Fibroblast of lung (primary cell): ENCODE measurements at places on chromosomes 16 and 17. TPM values are rescaled to one million over a fixed set of nuclear protein-coding genes. Genes with fewer than 3 reads are reported as not detected.

The ASPHD1 gene
- 0.77 and 1.3 TPM in 2 replicates for polyA plus RNA-seq

The NHLRC4 gene
- 0.34 and 0.66 TPM in 2 replicates for polyA plus RNA-seq

The TOX3 gene
- polyA plus RNA-seq, result not detected in 2 replicates

The FBXW10B gene
- 0.11 and 0.36 TPM in 2 replicates for polyA plus RNA-seq

The CA10 gene
- polyA plus RNA-seq, result not detected in 2 replicates

The KRTAP4-9 gene
- not detected in 2 replicates for polyA plus RNA-seq

The CACNG3 gene
- not detected in 2 replicates for polyA plus RNA-seq

The CX3CL1 gene
- polyA plus RNA-seq, result 0.46 TPM in 1 of 2 replicates, not detected in the other

The HEATR9 gene
- polyA plus RNA-seq, result not detected in 2 replicates

The KRT39 gene
- 0.19 and 0.22 TPM in 2 replicates for polyA plus RNA-seq

The KCNJ12 gene
- 0.09 and 0.69 TPM in 2 replicates for polyA plus RNA-seq

The ABCC3 gene
- 11.5 and 11.9 TPM in 2 replicates for polyA plus RNA-seq

The TGFB1I1 gene
- 68.4 and 94.3 TPM in 2 replicates for polyA plus RNA-seq

The KRT12 gene
- polyA plus RNA-seq, result not detected in 2 replicates

The CACNA1G gene
- polyA plus RNA-seq, result 0.08 and 0.09 TPM in 2 replicates

The MYO15A gene
- 0.42 and 0.55 TPM in 2 replicates for polyA plus RNA-seq

The KRT32 gene
- 0.03 and 0.09 TPM in 2 replicates for polyA plus RNA-seq

The TNFRSF13B gene
- polyA plus RNA-seq, result not detected in 2 replicates

The KCNH4 gene
- polyA plus RNA-seq, result 0.01 and 0.03 TPM in 2 replicates

The RAD51C gene
- polyA plus RNA-seq, result 27.7 and 34.8 TPM in 2 replicates

The TRIM65 gene
- 4.3 TPM in 2 replicates for polyA plus RNA-seq

The APRT gene
- polyA plus RNA-seq, result 39.2 and 57.6 TPM in 2 replicates

The HOXB5 gene
- 9.4 and 17.2 TPM in 2 replicates for polyA plus RNA-seq

The CCDC200 gene
- not detected in 2 replicates for polyA plus RNA-seq

The HSF4 gene
- 1.9 and 6.4 TPM in 2 replicates for polyA plus RNA-seq

The DBNDD1 gene
- polyA plus RNA-seq, result 2.1 and 7.4 TPM in 2 replicates
